Endothelial cell (in vitro differentiated cells): ENCODE measurements at places on chromosomes 4 and X. TPM values are rescaled to one million over a fixed set of nuclear protein-coding genes. Genes with fewer than 3 reads are reported as not detected.

DNA sequence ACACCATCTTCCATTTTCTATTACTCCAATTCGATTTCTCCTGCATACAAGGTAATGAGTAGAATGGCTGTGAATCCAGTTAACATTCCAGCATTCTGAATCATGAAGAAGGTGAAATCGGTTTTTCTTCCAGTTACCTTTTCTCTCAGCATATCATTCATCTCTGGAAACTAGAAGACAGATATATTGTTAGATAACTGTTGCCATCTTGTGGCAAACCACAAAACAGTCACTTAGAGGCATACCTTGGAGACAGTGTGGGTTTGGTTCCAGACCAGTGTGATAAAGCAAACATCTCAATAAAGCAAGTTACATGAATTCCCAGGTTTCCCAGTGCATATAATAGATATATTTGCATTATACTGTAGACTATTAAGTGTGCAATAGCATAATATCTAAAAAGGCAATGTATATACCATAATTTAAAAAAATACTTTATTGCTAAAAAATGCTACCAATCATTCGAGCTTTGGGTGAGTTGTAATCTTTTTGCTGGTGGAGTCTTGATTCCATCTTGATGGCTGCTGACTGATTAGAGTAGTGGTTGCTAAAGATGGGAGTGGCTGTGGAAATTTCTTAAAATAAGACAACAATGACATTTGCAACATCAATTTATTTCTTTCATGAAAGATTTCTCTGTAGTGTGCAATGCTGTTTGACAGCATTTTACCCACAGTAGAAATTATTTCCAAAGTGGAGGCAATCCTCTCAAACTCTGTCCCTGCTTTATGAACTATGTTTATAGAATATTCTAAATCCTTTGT lies 82.1 kb downstream of the SLC39A8 start:
- DNase-seq, result no peak

- peak; percentile 69 for DNase-seq
Measured at GRCh38 chrX:152637649-152638442, at the start of gene GABRQ. Gene GABRQ (plus strand): TSS chrX:152637895. CDS start chrX:152638203, 308 bp downstream.

DNA sequence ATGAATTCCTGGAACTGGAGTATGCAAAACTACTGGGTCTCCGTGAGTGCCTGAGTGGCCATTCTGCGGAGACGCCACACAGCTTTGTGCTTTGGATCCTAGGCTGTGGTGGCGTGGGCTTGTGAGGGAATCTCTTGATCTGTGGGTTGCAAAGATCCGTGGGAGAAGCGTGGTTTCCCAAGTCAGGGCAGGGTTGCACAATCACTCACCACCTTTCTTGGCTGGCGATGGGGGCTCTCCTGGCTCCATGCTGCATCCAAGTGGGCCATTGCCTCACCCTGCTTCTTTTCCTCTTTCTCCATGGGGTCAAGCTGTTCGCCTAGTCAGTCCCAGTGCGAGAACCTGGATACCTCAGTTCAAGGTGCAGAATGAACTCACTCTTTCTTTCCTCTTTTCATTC lies 62.5 kb downstream of the SLAIN2 start:
- DNase-seq, result no peak

- DNase-seq, result no peak
Measured at GRCh38 chr4:19675172-19675811, 576.4 kb upstream of the SLIT2 start.

DNA sequence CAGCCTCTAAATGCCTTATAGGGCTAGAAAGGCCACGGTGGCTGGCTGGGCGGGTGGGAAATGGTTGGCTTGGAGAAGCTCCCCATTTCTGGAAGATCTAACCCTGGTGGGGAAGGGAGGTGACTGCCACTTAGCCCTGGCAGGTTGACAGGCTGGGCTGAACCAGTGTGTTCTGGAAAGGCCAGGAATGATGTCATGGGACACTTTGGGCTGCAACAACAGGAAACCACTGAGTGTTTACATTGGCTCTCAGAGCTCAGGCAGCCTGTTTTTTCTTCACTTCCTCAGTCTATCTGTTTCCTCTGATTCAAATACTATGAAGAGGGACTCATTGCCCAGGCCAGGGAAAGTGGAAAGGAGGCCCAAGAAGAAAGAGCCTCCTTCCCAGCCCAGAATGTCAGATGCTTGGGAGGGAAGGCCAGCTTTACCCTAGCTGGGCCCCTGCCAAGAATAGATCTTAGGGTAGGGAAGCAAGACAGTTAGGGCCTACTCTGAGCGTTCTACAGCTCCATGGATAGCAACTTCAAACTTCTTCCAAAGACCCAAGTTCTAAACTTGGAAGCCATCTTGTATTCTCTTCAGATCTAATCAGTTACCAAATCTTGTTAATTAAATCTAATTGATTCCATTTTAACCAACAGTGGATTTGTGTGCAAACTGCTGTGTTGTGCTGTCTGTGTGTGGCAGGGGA lies 65.8 kb upstream of the MSN start:
- DNase-seq, result peak; percentile 47

GRCh38 chr4:19063662-19064061 lies 1042.1 kb upstream of the LCORL start:
- DNase-seq, result no peak

- peak; percentile 64 for DNase-seq
Measured at GRCh38 chr4:15238720-15239119, 189.1 kb upstream of the C1QTNF7 start.

- DNase-seq, result no peak
Measured at GRCh38 chrX:93528917-93529316, 144.5 kb downstream of the NAP1L3 start.

The SAP30 gene
- 22.2 TPM for total RNA-seq

The ATP2B3 gene
- 0.10 TPM for total RNA-seq

The STPG2 gene
- total RNA-seq, result 2.5 TPM

The LIMCH1 gene
- total RNA-seq, result 257 TPM

The SCRG1 gene
- total RNA-seq, result not detected
